ENCODE measurements at places on chromosomes 13 and 19.
A peak's percentile ranks its signal among the peaks of the same experiment; 100 is the strongest.

DNA sequence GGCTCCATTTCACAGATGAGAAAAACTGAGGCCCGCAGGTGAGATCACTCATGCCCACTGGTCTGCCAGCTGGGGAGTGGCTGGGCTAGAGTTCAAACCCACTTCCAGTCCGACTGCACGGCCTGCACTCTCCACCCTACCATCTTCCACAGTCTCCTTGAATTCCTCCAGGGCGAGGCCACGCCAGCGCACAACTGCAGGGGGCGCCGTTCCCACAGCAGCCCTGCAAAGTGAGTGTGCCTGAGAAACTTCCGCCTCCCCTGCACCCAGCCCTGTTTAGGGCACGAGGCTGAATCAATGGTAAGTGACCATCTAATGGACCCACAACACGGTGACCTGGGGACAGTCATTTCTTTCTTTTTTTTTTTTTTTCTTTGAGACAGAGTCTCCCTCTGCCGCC, 829 bp upstream of the ATCAY start:
- DNase-seq, result no peak

DNA sequence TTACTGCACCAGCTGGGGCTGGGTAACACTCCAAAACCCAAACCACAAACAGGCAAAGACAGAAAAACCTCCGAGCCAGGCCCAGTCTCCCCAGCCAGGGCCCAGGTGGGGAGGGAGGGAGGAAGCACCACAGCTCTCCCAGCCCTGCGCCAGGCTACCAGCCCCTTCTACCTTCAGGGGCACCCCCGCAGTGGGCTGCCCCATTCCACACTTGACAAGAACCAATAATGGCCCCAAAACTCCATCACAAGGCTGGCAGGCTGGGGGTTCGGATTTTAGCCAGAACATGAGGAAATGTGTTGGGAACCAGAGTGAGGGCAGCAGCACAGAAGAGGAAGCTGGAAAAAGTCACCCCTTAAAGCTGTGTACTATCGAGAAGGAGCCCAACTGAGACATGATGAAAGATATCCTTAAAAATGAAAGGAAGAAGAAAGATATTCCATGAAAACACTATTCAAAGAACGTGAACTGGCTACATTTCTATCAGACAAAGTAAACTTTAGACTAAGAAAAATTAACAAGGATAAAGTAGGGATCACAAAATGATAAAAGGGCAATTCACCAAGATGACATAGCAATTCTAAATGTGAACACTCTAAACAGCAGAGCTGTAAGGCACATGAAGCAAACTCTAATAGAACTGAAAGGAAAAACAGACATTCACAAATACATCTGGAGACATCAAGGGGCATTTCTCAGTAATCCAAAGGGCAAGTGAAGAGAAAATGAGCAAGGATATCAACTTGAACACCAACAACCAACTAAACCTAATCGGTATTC, 12.9 kb downstream of the TUBGCP3 start:
- no peak for DNase-seq

DNA sequence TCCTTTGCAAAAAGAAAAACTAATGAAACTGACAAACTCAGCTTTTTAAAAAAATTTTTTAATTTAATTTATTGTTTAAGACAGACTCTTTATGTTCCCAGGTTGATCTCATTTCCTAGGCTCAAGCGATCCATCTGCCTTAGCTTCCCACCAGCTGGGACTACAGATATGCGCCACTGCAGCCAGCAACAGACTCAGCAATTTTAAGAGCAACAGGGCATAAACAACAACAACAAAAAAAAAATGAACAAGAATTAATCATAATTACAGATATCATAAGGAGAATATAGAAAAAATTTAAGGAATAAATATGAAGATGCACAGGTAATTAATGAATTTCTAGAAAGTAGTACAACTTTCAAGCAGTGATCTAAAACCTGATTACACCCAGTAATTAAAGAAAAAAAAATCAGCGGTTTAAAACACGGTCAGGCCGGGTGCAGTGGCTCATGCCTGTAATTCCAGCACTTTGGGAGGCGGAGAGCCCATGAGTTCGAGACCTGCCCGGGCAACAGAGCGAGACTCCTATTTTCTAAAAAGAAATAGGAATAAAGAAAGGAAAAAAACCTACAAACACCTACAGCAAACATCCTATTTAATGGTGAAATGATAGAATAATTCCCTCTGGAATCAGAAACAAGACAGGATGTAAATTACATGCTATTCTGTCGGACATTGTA, 1.4 kb downstream of the ZNF699 start:
- DNase-seq, result no peak

- DNase-seq, result no peak
These were observed 91.1 kb upstream of the ANKRD10 start for GRCh38 chr13:111005808-111006505.

DNA sequence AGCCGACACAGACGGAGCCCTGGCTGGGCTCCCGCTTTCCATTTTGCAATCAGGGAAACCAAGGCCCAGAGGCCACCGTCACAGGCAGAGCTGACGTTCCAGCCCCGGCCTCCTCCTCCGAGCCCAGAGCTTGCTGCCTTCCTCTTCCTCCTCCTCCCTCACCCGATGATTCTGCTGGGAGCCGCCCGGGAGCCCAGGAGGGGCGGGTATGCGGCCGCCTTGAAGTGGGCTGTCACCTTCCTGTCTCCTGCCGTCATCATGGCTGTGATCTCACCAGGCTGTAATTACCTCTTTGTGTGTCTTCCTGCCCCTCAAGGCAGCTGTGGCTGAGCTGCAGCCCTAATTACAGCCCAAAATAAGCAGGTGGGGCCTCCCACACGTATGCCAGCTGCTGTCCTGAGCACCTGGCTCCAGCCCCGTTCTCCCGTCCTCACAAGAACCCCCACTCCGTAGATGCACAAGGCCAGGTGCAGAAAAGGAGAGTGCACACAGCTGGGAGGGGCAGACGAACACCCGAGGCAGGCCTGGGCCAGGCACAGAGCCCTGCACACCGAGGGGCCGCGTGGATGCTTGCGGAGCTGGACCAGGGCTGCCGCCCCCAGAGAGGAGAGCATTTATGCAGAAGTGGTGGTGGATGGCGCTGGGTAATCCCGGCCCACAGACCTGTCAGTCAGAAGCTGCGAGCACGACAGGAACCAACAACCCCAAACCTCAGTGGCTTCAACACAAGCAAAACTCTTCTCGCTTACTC, 4.0 kb downstream of the TPGS1 start:
- DNase-seq, result peak; percentile 84
